Mesenchymal stem cell (in vitro differentiated cells and primary cell): ENCODE measurements at places on chromosomes 7 and 10.
A peak's percentile ranks its signal among the peaks of the same experiment; 100 is the strongest.

DNA sequence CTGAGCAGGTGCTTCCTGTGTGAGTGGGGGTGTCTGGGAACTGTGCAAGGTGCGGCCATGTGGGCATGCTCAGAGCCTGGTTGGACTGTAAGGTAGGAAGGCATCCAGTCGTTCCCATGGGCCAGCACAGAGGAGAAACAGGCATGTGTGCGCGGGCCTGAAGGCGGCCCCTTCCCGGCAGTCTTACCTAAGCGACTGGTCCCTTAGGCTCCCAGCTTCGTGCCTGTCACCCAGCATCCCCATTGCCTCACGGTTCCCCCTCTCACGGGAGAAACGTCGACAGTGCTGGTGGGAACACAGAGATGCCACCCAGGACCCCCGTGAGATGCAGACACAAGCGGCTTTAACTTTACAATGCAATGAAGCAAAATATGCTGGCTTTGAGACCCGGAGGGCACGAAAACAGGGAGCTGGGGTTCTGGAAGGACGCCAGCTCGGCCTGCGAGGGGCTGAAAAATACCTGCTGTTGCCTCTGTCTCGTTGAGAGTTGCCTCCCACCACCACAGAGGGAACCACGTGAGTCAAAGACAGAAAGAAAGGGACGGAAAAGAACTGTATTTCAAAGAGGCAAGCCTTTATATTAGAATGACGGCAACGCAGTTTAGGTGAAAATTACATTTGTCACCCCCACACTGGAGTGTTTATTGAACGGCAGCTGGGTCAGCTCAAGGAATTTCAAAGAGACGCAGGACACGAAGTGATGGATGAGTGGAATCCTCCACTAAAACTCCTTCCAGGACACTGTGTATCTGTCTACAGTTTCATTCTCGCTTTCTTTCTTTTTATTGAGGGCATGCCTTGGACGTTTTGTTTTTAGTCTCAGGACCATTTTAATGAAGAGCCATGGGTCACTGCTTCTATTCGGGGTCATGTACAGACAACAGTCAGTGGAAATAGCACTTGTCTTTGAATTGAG, 128.4 kb downstream of the DNAJB6 start:
- H3K4me3 ChIP-seq = no peak overlapping the region
- DNase-seq = no peak
- H3K27ac ChIP-seq = no peak overlapping the region
- no peaks in the 10 kb centered on the region for H3K4me1 ChIP-seq

- no peak overlapping the region for H3K27ac ChIP-seq
- H3K36me3 ChIP-seq = peaks cover 4% of the 10 kb centered on the region
- peaks cover 1% of the 10 kb centered on the region for H3K4me1 ChIP-seq
- H3K27me3 ChIP-seq = no peaks in the 10 kb centered on the region
Observed at GRCh38 chr7:127891144-127891543, 140.1 kb downstream of the LRRC4 start.

DNA sequence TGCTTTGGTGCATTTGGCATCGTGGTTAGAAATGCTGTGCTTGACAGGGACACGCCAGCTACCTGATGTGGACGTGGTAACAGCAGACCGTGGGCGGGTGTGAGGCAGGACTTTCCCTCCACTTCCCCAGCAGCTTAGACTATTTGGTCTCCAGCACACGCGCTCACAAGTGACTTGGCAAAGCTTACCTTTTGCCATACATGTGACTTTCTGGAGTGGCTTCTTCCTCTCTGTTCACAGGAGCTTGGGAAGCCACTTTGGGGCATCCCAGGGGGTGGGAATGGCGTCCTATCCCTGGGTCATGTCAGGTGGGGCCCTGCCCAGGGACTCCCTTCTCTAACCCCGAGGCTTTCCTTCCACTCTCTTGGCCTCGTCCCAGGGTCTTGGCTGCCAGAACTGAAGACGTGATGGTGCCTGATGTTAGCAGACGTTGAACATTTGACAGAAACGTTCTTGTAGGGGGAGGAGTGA, 228.7 kb upstream of the KLF6 start:
- peaks cover 1% of the 10 kb centered on the region for H3K4me1 ChIP-seq
- H3K27ac ChIP-seq = no peak overlapping the region
- H3K4me3 ChIP-seq = peak overlapping the region; percentile 45
- no peaks in the 10 kb centered on the region for H3K36me3 ChIP-seq
- no peaks in the 10 kb centered on the region for H3K27me3 ChIP-seq
- DNase-seq = no peak

DNA sequence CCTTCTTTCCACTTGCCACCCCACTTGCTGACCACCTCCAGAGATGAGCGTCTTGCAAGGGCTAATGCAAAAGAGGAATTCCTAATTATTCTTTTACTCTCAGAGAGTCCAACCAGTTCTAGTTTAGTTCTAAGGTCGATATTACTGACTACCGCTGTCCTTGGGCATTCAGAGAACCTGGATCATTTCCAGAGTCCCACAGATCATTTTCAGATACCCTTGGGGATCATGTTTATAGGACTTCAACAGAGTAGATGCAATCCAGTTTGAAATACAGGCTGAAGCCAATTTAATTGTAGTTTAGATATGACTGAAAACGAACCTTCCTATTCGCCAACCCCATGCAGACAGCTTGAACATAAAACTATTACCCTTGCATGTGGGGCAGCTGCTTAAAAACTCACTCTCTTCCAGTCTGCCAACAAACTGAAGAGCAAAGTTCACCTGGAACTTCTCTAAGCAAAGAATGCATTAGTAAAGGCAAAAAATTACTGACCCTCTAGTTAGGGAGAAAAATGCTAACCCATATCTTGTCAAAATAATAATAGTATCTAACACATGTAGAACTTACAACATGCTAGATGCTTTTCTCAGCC, 22.4 kb downstream of the CFAP69 start:
- H3K27me3 ChIP-seq = no peaks in the 10 kb centered on the region
- H3K27ac ChIP-seq = no peak overlapping the region
- no peaks in the 10 kb centered on the region for H3K36me3 ChIP-seq
- peak overlapping the region; percentile 63 for H3K4me3 ChIP-seq
- no peaks in the 10 kb centered on the region for H3K4me1 ChIP-seq

GRCh38 chr10:130962240-130963051, 349.1 kb downstream of the TCERG1L start:
- no peaks in the 10 kb centered on the region for H3K4me1 ChIP-seq
- DNase-seq = no peak
- H3K4me3 ChIP-seq = no peak overlapping the region
- H3K36me3 ChIP-seq = no peaks in the 10 kb centered on the region
- H3K27ac ChIP-seq = no peak overlapping the region
